ENCODE measurements at places on chromosomes 3 and 15.

GRCh38 chr15:77138167-77138522 is 67.2 kb upstream of the TSPAN3 start:
- no peak for DNase-seq

DNA sequence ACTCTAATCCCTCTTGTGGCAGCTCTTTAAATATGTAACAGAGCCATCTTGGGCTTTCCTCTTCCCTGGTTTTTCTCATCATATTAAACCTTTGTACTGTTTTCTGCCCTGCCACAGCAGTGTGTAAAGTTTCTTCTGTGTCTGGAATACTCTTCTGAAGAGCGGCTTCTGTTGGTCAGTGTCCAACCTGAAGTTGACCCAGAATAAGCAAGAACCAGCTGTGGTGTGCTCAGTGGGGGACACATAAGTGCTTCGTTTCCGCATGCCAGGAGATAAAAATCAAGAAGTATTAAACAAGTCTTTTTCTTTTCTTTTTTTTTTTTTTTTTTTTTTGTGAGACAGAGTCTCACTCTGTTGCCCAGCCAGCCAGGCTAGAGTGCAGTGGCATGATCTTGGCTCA is 173.2 kb upstream of the CHRM5 start:
- no peak for DNase-seq

DNA sequence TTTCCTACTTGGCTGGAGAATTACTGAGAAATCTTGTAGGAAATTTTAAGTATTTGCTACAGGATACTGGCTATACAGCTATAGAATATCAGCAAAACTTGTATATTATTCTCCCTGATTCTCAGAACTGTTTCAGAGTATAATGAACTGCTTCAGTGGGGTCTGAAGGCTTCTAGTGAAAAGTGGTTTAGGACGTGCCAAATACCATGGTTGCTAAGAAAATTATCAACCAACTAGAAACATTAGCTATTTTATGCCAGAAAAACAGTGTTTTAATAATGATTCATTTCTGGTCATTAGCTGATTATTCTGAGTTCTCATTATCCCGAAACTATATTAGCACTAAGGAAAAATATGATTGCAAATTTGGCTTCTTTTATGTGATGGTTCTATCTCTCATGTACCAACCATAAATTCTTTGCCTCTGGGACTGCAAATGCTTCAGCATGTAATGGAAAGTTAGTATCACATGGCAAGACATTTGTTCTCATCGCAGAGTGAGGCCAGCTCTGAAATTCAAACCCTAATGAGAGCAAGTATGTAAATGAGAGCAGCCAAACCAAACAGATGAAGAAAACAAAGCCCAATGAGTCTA is 11.0 kb upstream of the TSC22D2 start:
- DNase-seq = no peak

GRCh38 chr3:44065311-44066094 is 176.2 kb upstream of the TOPAZ1 start:
- DNase-seq = no peak

- peak; percentile 24 for DNase-seq
Observed at GRCh38 chr15:41513506-41514227, at the start of gene LTK. Gene LTK (minus strand): TSS chr15:41513827. CDS start chr15:41513709, 118 bp downstream.

DNA sequence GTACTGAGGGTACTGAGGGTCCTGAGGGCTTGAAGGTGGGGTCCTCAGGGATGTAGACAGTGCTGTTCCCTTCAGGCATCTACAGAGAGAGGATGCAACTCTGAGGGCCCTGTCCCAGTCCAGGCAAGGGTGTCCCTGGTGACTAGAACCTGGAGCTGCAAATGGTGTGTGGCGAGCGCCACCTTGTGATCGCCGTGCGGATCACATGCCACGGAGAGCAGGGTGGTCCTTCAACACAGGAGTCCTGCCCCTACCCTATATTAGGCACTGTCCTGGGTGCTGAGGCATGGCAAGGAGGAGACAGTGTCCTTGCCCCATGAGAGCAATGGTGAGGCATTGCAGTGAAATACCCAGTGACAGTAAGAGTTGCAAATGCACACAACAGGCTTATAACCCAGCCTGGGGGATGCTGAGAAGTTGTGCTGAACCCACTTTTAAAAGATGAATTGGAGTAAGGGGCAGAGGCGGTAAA is 23.6 kb downstream of the RHCG start:
- DNase-seq = peak; percentile 11

DNA sequence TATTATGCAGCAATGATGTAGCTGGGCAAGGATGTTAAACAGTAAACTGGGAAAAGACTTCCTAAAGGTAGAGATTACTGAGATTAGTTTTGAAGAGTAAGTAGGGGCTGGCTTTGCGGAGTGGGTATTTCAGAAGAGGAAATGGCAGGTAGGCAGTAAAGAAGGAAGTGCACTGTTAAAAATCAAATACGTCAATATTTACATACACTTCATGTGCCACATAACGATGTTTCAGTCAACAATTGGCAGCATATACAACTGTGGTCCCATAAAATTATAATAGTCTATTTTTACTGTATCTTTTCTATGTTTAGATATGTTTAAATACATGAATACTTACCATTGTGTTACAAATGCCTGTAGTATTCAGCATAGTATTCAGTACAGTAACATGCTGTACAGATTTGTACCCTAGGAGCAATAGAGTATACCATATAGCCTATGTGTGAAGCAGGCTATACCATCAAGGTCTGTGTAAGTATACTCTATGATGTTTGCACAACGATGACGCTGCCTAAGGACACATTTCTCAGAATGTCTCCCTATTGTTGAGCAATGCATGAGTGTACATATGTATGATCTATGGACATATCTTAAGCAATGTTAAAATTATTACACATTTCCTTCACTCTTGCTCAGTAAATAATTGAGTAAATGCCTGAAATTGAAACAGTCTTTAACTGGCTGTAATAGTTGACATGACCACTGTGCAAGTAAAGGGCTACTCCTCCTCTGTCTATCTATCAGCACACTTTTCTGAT is 196.7 kb downstream of the ISL2 start:
- DNase-seq = peak; percentile 2

- no peak for DNase-seq
Observed at GRCh38 chr3:37770938-37771918, 90.5 kb upstream of the CTDSPL start.
